GM23248 (cell line): ENCODE measurements at places on chromosomes 12 and 14.

GRCh38 chr12:63826006-63826585 lies 18.4 kb upstream of the SRGAP1 start:
- peak; percentile 86 for DNase-seq

- no peak for DNase-seq
Observed at GRCh38 chr12:29238822-29239291, 89.8 kb downstream of the FAR2 start.

GRCh38 chr14:55059333-55059732 lies 7.9 kb downstream of the MAPK1IP1L start:
- no peak for DNase-seq

GRCh38 chr12:38386205-38386985 lies 69.8 kb downstream of the ALG10B start:
- DNase-seq: no peak

- peak; percentile 52 for DNase-seq
Observed at GRCh38 chr12:12563290-12563928, 746 bp upstream of the DUSP16 start.
